Right atrium auricular region (tissue), 2 donors: ENCODE measurements at places on chromosomes 5 and 9. TPM values are rescaled to one million over a fixed set of nuclear protein-coding genes. Genes with fewer than 3 reads are reported as not detected.
A peak's percentile ranks its signal among the peaks of the same experiment; 100 is the strongest.

GRCh38 chr9:18143073-18143745 is 330.7 kb upstream of the ADAMTSL1 start:
- DNase-seq, result no peak

- no peak for DNase-seq
Observed at GRCh38 chr5:167949435-167949834, 342.0 kb upstream of the WWC1 start.

- DNase-seq, result no peak
Observed at GRCh38 chr5:14417276-14417730, 164.3 kb upstream of the OTULINL start.

DNA sequence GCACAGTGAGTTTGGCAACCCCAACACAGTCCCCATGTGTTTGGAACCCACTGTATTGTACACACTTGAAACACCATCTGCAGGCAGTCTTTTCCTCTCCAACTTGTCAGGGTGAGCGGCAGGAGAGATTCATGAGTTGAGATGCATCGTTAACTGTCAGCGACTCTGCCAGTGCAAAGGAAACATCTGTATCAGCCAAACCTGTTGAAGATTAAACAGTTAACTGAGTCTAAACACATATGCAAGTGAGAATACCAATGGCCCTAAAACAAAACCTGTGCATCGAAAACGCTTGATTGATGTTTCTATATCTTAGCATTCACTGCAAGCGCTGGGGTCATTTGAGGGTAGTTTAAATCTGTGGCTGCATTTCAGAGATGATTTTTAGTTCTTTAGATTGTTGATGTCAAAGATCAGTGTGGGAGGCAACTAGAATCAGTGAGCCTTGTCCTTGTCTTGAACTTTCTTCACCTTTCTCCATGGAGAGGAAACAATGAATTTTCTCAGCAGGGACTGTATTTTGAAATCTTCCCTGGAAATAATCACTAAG is 41.3 kb upstream of the PAM start:
- DNase-seq, result no peak

- DNase-seq, result no peak
Observed at GRCh38 chr5:76617675-76618074, 5.5 kb downstream of the F2RL2 start.

DNA sequence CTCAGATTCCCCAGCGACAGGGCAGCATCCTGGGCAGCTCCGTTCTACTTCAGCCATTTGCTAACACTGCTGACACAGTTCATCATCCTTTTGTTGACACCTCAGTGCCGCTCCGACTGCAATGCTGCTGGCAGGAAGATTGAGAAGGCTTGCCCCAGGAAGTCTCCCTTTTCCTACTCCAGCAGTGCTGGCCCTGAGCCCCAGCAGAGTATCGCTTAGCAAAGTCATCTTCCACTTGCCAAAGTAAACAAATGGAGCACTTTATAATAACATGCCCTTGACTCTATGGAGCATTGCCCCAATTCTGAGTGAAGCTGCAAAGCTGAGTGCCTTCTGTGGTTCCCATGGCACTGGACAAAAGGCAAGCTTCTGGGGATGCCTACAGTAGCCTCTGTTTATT is 32.2 kb downstream of the PRLR start:
- no peak for DNase-seq

DNA sequence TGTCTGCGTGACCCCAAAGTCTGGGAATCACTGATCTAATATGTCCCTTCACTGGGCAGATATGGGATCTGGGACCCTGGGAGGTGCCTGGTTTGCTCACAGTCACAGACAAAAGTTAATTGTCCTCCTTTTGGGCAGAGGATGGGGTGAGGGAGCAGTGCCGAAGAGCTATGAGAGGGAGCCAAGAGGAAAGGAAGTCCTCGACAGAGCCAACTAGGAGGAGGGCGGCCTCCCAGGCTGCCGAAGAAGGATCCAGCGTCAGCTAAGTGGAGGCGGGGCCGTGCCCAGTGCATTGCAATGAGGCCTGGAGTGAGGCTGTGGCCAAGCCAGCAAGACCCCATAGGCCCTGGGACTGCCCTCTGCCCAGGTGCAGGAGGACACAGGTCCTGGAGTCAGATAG is 11.4 kb downstream of the AIF1L start:
- no peak for DNase-seq

GRCh38 chr9:118558891-118559290 is 810.3 kb downstream of the BRINP1 start:
- no peak for DNase-seq

GRCh38 chr5:124332273-124332672 is 414.2 kb downstream of the ZNF608 start:
- DNase-seq, result no peak

- DNase-seq, result no peak
Observed at GRCh38 chr5:146209714-146210113, 6.3 kb downstream of the RBM27 start.

DNA sequence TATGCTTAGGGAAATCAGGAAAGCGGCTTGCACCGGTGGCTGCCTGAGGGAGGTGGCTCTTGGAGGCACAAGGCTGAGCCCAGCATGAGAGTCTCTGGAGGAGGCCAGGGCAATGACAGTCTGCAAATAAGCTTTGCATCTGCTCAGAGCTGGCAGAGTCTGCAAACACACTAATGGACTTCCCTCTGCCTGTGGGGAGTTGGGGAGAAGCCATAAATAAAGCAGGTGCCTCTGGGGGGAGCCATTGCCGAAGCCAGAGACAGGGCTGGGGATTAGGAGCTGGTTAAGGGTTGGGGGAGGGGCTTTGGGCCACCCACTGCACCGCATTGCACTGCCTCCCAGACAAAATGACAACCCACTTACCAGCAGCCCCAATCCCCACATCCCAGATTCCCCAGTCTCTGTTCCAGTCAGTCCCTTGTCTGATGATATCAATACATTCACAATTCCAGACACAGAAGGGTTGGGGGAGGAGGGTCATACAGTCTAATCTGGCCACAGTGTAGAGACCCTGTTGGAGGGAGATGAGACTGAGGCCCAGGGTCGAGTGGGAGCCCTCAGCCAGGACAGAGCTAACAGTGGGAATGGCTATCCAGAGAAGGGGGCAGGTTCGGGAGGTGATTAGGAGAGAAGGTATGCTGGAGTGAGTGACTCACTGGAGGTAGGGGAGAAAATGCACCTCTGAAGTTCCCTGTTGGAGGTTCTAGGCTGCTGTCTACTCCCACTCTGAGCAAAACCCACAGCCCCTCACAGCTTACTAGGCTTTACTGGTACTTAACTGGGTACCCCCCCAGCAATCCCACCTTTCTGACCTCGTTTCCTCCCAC is 53.7 kb downstream of the PAX5 start:
- no peak for DNase-seq

DNA sequence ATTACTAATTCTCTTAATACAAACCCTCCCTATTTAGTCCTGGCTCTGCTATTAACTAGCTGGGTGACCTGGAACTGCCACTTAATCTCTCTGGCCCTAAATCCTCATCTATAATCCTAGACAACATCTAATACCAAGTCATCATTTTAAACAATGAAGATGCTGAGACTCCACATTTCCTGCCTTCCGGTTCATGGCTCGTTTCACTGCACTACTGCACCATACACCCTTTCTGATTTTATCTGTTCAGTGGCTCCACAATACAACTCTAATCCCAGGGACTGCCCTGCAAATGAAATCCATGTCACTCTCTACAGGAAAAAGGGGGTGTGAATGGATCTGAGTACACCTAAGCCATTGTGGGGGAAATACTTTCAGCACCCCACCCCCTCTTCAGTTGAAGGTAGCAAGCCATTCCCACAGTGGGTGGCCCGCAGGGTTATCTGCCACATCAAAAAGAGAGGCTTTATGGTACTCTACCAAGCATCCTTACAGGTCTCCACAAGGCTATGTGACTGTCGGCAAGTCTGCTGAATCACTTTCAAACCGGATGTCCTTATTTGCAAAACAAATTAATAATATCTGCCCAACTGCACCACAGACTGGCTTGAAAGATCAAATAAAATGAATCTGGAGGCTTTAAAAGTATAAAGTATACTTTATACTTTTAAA is 89.5 kb downstream of the EPB41L4A start:
- no peak for DNase-seq

DNA sequence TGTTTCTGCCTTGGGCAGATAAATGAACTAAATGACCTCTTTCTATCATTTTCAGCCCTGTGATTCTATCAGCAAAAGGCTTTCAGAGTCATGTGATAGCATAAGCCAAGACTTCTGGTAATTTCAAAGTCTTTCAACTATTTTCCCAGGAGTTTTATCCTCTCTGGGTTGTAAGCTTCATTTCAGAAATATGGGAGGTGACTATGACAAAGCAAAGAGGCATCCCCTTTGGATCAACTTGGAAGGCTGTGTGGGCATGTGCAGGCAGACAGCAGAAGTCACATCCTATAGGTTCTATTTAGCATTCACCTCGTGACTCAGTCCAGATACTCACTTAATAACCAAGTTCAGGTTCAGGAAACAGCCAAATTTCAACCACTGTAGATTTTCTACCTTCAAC is 149.0 kb upstream of the FST start:
- DNase-seq, result no peak

- DNase-seq, result peak; percentile 26
Observed at GRCh38 chr9:90969021-90969675, 167.5 kb downstream of the SYK start.

- no peak for DNase-seq
Observed at GRCh38 chr9:106769331-106769730, 93.6 kb upstream of the ZNF462 start.

GRCh38 chr5:91058575-91058974 is 324.5 kb downstream of the ARRDC3 start:
- DNase-seq, result no peak

- no peak for DNase-seq
Observed at GRCh38 chr5:14896131-14896530, 24.6 kb upstream of the ANKH start.

GRCh38 chr5:139837711-139838380 is 42.2 kb downstream of the PSD2 start:
- no peak for DNase-seq

DNA sequence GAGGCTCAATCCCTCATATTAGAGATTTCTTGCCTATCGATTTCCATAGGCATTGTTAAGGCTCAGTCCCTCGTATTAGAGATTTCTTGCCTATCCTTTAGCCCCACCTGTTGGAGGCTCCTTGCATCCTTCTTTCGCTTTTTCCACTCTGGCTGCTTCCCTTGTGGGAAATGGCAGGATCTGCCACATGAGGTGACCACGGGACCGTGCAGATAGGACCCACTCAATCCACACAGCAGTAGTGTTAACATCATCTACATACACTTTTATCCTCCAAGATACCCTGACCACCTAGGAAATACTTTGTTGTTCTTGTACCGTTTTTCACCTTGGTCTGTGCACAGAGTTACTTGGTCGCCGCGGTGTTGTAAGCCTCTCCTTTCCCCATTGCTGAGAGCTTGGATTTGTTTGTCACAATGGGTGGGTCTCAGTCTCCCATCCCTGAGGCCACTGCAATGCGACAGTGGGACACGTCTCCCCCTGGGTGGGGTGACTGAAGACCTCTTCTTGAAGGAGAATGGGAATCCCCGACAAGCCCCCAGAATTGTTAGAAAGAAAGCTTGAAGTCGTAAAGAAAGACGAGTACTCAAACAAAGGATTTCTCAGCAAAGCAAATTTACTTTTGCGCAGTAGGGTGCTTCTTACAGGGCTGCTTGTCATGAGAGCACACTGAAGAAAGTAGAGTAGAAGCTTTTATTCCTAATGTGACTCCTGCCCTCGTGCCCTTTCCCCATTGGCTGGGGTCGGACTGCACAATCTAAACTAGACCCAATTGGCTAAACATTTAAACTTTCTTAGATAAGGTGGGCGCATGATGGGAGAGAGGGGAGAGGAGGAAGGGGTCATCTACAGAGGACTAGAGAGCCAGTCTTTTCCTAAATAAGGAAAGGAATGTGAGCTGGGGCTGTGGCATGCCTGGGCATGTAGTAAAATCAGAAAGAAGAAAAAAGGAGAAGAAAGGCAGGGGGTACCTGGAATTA is 19.8 kb downstream of the IFT74 start:
- no peak for DNase-seq

DNA sequence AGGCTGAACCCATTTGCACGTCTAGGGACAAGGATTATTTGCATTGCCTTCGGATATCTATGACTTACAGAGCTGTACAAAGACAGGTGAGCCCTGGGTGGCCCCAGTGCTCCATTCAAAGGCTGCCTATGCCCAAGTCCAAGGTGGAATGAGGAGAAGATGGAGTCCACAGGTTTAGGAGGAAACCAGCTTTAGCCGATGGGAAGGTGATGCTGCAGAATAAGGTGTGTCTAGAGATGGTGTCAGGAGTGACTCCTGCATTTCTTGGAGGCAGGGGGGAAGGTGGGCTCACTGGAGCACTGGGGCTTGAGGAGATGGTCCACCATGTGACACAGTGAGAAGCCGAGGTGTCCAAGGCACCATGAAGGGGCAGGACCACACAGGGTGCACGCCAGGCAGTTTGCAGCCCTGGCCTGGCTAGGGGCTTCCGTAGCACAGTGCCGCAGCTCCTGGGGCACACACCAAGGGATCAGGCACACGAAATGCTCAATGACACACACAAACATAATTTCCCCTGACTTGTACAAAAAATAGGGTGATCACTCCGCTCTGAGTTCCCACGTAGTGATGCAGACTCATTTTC is 32.1 kb downstream of the SEMA4D start:
- DNase-seq, result no peak

GRCh38 chr5:42745856-42746255 is 10.8 kb upstream of the CCDC152 start:
- DNase-seq, result no peak

DNA sequence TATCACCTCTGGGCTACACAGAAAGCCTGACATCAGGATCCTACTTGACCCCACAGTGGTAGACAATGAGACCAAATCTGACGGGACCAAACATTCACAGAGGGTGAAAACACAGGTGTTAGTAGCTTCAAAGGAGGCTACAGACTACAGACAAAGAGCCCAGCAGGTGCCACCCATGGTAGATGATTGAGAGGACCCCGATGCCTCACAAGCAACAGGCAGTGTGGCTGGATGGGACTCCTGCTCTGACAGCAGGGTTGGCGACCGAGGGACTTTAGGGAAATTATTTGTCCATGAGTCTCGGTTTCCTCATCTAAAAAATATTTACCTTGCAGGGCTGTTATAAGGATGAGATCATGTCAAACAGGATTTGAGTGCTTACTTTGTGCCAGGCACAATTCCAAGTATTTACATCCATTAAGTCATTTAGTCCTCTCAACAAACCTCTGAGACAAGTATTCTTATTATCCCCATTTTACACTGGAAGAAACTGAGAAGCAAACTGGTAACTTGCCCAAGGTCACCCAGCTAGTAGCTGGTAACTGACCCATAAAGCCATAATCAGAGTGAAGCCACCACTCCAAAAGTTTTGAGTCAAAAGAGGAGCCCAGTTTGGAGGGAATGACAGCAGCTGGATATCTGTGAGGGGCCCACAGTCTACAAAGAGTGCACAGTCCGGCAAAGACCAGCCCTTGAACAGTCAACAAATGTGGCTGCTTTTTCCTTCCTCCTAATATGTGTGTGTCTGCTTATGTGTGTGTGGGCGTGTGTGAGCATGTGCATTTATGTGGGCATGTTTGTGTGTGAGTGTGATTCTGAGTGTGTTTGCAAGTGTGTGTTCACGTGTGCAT is 502.0 kb downstream of the BNC2 start:
- peak; percentile 38 for DNase-seq

Gene PTPRD
- 6.6 TPM for total RNA-seq

Gene TSSK1B
- total RNA-seq, result not detected

Gene TAS2R1
- total RNA-seq, result not detected

Gene WNK2
- 132 TPM for total RNA-seq

Gene MAMDC4
- 1.7 TPM for total RNA-seq

Gene CCDC183
- total RNA-seq, result 2.3 TPM

Gene SPINK4
- not detected for total RNA-seq

Gene C9orf153
- not detected for total RNA-seq

Gene TMEM250
- total RNA-seq, result 29.3 TPM

Gene C5orf58
- not detected for total RNA-seq

Gene IFNA21
- total RNA-seq, result not detected

Gene FCN2
- not detected for total RNA-seq
